ENCODE measurements at places on chromosomes 13 and 19.

GRCh38 chr13:74145249-74145975, 11.2 kb upstream of the KLF12 start:
- no peak for DNase-seq

GRCh38 chr13:34777089-34777913, 164.8 kb upstream of the NBEA start:
- DNase-seq: no peak

DNA sequence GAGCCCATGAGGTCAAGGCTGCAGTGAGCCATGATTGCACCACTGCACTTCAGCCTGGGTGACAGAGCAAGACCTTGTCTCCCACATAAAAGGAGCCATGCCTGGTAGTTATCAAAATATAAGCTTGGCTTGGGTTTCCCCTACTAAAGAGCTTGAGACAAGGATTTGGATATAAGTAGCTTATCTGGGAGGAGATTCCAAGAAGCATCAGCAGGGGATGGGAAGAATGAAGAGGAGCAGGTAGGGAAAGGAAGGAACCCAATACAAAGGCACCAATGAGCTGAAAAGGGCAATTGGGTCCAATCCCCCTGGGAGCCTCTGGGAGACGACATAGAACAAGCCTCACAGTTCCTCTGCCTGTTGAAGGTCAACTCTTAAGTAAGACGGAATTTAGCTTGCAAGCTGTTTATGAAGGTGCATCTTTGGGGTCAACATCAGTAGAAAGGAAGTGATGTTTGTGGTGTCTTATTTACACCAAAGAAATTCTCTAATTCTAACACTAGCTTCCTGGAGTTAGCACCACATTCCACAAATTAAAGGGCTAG, 7.4 kb upstream of the CLEC4G start:
- no peak for DNase-seq

GRCh38 chr13:79121286-79121685, 284.8 kb downstream of the RBM26 start:
- DNase-seq: no peak

DNA sequence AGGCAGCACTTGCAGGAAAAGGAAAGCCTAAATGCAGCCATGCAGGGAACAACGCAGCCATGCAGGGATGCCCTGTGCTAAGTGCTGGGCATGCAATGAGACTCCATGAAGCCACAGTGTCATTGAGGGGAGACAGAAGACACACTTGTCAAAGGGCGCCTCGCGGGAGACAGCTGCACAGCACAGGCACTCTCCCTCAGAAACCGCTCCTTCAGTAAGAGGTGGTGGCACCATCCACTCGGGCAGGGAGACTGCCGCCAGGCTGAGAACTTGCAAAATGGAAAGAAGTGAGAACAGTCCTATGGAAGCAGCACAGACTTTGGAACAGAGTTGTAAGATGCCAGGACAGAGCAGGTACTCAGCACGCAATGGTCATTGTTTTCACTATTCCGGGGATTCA, 51.1 kb downstream of the GGACT start:
- DNase-seq: no peak

GRCh38 chr13:24381541-24382265, 72.3 kb downstream of the C1QTNF9 start:
- no peak for DNase-seq

DNA sequence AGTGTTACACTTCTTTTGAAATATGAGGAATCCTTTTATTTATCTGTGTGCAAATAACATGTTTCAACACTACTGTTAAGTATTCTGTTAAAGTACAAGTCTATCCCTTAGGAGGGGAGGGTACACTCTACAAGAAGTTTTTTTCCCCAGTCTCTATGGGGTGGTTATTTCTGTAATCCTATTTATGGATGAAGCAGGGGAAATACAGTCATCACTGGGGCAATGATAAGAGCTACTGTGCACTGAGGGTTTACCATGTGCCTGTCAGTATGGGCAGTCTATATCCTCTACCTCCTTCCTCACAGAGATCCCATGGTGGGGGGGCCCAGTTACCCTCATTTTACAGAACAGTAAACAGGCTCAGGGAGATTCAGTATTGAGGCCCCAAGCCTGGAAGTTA, 16.6 kb upstream of the TRIM13 start:
- DNase-seq: no peak

DNA sequence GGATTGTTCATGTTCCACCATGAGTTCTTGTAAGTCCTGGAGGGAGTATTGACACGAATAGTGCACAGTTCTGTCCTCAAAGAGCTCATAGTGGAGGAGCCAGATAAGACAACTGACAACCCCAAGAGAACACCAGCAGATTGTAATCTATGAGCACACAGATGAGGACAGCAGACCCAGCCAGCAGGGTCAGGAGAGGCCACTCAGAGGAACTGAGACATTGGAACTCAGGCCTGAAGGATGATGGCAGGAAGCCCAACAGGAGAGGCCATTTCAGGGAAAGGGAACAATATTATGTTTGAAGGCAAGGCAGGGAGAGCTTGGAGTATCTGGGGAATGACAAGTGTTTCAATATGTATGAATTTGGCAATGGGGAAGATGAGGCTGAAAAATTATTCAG, 63.7 kb upstream of the IPO5 start:
- no peak for DNase-seq

All from thoracic aorta (tissue), 2 donors.